ENCODE measurements at places on chromosomes 16 and 17.

- DNase-seq = no peak
Measured at GRCh38 chr16:59210955-59211541, 476.9 kb upstream of the GOT2 start.

GRCh38 chr17:2051061-2051932 lies 3.6 kb upstream of the HIC1 start:
- no peak for DNase-seq

DNA sequence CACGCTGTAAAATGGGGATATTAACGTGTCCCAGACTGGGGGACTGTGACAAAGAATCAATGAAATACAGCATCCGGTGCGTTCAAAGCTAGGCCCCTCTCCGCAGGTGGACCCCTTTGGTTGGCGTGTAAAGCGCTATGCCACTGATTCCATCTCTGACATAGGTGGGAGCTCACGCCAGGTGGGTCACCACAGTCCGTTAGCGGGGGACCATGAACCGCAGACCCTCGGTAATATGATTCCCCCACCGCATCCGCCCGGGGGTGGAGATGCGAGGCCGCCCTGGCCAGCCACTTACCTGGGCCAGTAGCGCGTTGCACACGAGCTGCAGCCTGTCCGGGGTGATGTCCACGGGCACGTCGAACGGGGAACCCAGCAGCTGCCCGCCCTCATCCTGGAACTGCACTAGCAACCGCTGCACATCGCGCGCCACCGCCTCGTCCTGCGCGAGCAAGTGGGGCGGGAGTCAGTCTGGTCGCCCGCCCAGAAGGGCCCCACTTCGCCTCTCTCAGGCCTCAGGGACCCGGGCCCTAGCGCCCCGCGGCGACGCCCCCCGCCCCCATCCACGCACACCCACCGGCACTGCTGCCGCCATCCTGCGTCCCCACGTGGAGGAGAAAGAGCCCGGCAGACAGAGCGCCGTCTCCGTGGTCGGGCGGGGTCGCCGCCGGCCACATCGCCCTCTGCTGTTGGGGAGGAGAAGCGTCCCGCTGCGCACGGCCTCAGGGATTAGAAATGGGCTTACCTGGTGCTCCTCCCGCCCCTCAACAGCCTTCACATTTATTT lies at the start of gene NLE1:
NLE1 (minus strand) TSS at position 623 of the 786 bp plus-strand sequence; CDS start at position 595, 28 bp downstream.
- peak; percentile 86 for DNase-seq

- no peak for DNase-seq
Measured at GRCh38 chr17:45936610-45937009, 42.3 kb downstream of the MAPT start.

DNA sequence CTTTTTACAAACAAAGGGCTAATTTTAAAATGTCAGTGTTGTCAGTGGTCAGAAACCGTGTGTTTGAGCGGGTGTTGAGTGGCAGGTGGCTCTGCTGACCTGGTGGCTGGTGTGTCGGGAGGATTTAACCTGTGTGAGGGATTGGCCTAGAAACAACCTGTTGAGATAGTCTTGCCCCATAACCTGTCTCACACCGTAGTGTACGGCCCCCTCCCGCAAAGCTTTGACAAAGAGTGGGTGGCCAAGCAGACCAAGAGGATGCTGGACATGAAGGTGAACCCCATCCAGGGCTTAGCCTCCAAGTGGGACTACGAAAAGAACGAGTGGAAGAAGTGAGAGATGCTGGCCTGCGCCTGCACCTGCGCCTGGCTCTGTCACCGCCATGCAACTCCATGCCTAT lies 7.0 kb downstream of the COX4I1 start:
- no peak for DNase-seq

DNA sequence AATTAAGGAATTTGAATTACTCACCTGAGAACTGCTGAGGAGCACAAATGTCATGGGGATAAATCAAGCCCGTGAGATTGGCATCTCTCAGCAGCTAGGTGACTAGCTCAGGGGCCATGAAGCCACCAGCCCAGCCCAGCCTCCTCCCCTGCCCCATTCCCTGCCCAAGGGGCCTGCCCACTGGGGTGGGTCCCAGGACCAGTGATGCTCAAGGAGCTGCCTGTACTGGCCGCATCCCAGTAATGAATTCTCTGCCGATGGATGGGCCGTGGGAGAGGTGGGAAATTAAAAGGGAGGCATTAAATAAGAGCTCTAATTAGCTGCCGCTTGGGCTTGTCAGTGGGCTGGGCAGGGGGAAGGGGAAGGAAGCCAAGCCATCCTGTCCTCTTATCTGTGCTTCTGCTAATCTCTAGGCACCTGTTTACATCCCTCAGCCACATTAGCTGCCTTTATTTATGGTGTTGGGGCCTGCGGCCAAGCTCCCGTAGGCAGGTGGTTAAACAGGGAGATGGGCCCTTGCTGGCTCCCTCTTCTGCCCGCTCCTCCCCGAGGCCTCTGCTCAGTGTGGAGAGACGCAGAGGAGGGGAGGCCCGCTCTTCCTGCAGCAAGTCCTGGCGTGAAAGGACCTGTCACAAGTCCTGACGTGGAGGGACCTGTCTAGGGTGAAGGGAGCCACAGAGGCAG lies 48.8 kb downstream of the PIPOX start:
- DNase-seq = no peak

DNA sequence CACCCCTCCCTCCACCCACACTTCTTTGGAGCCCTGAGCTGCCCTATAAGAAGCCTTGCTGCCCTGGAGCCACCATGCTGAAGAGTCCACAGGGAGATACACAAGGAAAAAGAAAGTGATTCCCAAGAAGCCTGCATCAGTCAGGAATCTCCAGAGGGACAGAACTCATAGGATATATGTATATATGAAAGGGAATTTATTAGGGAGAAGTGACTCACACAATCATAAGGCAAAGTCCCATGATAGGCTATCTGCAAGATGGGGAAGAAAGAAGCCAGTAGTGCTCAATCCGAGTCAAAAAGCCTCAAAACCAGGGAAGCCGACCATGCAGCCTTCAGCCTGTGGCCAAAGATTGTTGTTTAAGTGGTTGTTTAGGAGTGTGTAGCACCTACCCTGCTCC lies 87.9 kb downstream of the TMEM114 start:
- DNase-seq = no peak

- DNase-seq = no peak
Measured at GRCh38 chr16:10599626-10600025, 19.2 kb upstream of the EMP2 start.

- DNase-seq = peak; percentile 37
Measured at GRCh38 chr16:17461951-17462729, 8.6 kb downstream of the XYLT1 start.

DNA sequence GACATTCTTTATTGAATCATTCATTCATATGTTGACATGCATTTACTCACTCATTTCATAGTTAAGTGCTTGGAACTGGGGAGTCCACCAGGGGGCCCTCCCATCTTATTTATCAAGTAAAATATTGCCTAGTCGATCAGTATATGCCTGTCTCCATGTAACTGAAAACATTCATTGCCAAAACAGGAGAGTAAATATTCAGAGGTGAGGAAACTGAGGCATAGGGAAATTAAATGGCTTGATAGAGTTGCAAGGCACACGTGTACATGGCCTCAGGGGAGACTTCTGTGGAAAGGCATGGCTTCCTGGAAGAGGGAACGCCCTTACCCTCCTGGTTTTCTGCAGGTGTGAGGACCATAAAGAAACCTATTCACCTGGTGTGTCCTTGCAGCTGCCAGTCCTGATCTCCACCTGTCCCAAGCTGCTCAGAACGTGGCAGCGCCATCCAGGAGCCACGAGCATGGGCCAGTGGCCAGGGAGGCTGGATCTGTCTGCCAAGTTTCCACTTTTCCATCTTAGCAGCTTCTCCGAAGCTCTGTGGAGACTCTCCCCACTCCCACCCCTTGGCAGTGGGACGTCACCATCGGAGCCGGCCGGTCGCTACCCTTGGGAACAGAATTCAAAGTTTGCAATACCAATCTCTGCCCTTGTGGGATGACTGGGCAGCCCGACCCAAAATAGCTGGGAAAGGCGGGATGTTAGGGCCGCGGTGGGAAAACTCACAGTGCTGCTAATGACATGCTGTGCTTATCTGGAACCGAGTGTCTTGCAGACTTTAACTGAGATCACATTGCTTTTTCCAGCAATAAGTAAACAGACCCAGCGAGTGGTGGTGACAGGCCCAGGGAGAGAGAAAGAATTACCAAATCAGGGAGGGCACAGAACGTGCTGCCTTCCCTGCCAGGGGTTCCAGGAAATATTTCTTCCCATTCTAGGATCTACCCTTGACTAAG lies 4.1 kb upstream of the C1QTNF1 start:
- peak; percentile 97 for DNase-seq

DNA sequence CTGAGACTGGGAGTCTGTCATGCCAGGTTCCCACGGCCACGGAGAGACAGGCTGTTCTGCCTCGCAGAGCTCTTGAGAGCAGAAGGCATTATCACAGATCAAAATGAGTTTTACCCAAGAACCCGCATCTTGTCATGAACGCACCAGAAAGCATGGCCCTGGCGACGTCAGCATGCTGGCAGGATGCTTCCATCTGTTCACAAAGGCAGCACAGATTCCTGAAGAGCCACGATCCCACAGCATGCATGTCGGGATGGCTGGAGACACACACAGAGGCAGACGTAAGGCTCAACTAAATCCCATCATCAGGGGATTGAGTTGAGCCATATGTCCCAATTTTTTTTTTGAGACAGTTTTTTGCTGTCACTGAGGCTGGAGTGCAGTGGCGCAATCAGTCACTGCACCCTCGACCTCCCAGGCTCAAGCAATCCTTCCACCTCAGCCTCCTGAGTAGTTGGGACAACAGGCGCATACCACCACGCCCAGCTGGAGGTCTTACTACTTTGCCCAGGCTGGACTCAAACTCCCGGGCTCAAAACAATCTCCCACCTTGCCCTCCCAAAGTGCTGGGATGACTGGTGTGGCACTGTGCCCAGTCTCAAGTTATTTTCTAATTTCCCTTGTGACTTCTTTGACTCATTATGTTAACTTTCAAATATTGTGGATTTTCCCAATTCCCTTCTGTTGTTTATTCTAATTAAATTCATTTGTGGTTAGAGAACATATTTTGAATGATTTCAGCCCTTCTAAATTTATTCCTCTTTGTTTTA lies 11.1 kb downstream of the FANCA start:
- no peak for DNase-seq

DNA sequence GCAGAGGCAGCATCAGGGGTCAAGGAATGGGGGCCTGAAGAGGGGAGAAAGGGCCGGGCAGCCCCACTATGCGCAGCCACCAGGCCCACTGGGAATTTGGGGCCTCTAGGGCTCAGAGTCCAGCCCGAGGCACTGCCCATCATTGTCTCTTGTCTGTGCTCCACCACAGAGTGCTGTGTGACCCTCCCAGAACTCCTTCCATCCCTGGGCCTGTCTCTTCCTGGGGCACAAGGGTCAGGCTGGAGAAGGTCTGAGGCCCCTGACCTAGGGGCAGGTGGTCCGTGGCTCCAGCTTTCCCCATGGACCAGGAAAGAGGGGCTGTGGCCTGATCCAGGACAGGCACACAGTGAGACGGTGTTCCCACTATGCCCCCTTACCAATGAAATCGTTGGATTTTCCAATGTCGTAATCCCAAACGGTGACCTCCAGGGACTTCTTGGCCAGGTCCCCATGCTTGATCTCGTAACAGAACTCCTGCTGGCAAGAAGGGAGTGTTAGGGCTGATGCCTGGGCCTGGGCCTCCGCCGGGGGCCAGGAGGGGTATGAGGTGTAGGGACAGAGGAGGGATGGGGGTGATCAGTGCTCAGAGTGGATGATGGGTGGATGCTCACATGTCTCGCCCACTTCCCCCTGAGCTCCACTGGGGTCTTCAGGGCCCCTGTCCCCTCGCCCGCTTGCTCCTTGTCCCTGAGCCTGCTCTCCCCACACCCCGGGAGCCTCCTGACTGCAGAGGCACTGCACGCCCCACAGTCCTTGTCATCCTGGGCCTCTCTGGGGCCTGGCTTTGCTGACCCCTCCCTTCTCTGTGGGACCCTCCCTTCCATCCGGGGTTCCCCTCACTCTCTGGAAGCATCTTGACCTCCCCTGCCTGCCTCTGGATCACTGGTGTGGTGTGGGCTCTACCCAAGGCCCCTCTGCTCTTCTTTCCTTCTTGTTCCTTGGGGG lies 10.7 kb downstream of the SCGB1C2 start:
- DNase-seq = no peak

DNA sequence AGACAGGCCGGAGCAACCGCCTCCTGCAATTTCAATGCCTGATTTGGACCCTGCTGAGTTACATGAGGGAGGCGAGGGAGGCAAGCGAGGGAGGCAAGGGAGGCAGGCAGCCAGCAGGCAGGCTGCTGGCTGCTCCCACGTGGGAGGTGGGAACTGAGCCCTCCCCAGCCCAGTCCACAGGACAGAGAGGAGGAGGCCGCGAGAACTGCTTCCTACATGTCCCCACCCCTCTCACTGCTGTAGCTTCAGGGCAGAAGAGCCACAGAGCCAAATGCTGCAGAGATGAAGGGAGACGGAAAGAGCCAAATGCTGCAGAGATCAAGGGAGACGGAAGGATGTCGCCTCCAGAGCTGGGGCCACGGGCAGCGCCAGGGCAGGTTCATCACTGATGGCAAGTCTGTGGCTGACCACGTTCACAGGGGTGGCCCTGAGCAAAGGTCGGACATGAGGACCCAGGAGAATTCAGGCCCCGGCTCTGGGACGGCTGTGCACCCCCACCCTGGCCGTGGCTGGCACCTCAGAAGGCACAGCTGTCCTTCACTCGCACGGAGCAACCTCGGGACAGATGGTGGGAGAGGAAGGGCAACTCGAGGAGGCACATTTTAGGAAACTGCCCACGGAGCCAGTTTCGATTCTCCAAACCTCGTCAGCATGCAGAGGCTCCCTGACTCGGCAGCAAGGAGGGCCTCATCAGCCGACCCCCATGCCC lies 21.5 kb downstream of the RPH3AL start:
- DNase-seq = peak; percentile 56

DNA sequence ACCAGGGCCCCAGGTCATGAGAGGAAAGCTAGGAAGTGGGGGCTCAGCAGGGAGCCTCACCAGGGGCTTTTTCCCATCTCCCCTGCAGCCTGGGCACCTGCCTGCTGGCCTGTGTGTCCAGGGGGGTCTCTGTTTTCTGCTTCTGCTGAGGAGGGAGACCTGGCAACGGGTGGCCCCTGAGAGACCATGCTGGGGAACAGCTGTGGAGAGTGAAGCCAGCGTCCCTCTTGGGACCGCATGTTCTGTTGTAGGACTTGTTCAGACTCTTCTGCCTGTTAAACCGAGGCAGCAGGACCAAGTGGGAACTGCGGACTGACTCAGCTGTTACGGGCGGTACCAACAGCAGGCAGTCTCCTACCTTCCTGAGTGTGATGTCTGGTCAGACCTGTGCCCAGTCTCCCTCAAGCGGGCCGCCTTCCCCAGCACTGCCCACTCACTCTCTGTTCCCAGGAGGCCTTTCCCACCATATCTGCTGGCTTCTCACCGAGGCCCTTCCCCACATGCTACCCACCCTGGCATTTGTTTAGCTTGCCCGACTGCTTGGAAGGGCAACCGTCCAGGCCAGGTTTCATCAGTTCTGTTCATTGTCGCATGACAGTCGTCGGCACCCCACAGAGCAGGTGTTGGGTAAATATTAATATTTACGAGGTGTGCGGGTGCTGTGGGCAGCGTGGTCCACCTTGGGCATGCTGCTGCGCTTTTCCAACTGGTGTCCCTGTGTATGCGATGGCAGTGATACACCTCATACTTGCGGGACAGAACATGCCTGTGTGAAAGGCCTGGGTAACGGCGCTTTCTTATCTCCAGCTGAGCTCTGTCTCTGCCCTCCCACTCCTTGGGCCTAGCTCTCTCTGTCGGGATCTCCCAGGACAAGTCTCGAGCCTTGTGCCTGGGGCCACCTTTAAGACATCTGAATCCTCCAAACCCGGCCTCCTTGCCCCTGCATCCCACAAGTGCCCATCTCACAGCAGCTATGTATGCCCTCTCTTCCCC lies 69.4 kb downstream of the MPRIP start:
- no peak for DNase-seq

- DNase-seq = no peak
Measured at GRCh38 chr16:77359065-77359502, 75.8 kb downstream of the ADAMTS18 start.

- DNase-seq = no peak
Measured at GRCh38 chr16:12379318-12379717, 402.8 kb downstream of the SNX29 start.

All from tibial artery (tissue), 4 donors.